LoVo (cell line): ENCODE measurements at places on chromosomes 16 and 17.

GRCh38 chr16:30060346-30060745 is 5.2 kb upstream of the ALDOA start:
- DNase-seq = no peak

GRCh38 chr16:50367777-50368409 is 895 bp downstream of the BRD7 start:
- DNase-seq = no peak

GRCh38 chr16:81939164-81940056 is 71.9 kb downstream of the SDR42E1 start:
- DNase-seq = no peak

GRCh38 chr17:2253768-2254406 is 49.7 kb downstream of the SMG6 start:
- no peak for DNase-seq

DNA sequence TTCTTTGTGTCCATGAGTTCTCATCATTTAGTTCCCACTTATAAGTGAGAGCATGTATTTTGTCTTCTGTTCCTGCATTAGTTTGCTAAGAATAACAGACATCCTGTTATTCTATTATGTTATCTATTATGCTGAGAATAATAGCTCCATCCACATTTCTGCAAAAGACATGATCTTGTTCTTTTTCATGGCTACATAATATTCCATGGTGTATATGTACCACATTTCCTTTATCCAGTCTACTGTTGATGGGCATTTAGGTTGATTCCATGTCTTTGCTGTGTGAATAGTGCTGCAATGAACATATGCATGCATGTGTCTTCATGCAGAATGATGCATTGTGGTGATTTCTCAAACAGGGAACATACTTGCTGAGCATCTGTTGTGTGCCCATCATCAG is 21.4 kb downstream of the PIK3R5 start:
- DNase-seq = no peak
